Epithelial cell of esophagus (primary cell): ENCODE measurements at places on chromosomes 7 and 10.

GRCh38 chr7:50088463-50089129 is 4.5 kb downstream of the ZPBP start:
- peak; percentile 16 for DNase-seq

DNA sequence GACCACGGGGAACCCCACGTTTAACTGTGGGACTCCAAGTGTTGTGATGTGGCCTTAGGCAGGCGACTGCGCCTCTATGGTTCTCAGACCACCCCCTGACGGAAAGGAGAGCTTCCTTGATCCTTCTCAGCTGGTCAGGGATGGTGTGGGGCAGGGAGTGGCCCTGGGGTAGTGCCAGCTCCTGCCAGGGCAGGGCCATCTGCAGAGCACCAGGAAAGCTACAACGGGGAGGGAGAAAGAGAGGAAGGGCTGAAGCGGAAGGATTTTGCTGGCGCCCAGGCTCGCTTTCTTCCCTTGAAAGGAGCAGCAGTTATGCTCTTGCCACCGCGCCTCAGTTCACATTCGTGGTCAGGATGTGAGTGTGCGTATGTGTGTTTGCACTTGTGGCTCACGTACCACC is 74.9 kb upstream of the PCBD1 start:
- no peak for DNase-seq

DNA sequence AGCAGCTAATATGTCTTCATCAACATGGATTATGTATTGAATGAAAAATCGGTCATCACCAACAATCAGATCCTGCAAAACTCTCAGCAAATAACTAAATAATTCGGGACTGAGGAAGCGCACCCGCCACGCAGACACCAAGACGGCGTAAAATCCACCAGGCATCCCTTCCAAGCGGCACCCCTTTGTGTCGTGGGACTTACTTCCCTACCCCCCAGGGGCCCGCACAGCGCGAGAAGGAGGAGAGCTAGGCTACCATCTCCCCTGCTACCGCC is 721 bp downstream of the ARL3 start:
- no peak for DNase-seq

DNA sequence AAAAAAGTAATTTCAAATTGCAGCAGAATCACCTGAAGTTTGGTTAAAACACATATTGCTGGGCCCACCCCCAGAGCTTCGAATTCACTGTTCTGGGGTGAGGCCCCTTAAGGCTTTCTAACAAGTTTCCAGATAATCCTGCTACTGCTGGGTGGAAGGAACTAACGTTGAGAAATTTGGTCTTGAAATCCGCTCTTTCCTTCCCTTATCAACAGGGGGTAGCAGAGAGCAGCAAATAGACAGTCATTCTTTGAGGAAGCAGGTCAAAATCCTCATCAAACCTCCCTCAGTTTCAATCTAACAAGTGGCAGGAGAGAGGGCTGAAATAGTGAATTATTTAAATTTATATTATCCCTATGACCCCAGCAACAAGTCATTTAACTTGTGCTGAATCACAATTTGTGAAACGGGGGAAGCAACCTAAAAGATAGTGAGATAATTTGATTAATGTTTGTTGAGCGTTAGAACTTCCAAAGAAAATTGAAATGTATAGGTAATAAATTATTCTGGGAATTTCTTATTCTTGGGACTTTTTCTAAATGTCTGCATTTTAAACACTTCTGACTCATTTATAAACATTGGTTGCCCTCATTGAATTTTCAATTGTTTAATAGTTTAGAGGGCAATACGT is 21.7 kb upstream of the MALSU1 start:
- peak; percentile 76 for DNase-seq

GRCh38 chr7:87934699-87935383 is 790 bp downstream of the ADAM22 start:
- DNase-seq, result no peak

DNA sequence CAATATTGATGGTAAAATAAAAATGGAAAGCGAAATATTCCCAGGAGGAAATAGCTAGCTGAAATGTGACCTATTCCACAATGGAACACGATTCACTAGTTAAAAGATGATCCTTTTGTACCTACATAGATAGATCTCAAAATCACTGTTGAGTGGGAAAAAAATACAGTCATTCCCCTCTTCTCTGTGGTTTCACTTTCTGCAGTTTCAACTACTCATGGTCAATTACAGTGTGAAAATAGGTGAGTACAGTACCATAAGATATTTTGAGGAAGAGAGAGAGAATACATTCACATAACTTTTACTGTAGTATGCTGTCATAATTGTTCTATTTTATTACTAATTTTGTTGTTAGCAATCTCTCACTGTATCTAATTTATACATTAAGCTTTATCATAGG is 56.0 kb upstream of the COL13A1 start:
- DNase-seq, result no peak

DNA sequence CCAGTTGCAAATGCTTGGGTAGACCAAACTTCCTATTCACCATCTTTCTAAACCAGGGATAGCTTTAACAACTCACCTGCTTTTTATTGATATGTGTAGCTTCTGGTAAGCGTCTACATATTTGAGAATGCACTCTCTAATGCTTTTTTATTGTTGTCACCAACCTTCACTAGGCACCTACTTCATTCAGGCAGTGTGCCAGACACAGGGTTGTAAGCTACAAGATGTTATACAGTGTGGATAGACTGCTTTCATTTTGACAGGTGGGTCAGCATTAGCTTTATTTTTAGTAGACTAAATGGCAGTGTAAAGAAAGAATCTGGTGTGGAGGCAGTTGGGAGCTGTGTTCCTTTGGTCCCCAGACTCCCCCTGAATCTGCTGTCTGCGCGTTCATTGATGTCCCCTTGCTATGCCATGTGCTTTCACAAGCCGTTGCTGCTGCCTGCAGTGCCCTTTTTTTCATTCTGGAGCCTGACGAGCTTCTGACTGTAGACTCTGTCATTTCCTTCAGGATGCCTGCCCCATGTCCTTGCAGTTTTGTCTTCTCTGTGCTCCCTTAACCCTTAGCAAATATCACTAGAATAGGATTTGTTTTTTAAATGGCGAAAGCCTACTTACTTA is 32.1 kb downstream of the NRF1 start:
- DNase-seq, result no peak

GRCh38 chr10:52447931-52448353 is 133.9 kb downstream of the DKK1 start:
- peak; percentile 43 for DNase-seq

GRCh38 chr7:107232568-107233090 is 63.8 kb downstream of the HBP1 start:
- DNase-seq, result no peak

DNA sequence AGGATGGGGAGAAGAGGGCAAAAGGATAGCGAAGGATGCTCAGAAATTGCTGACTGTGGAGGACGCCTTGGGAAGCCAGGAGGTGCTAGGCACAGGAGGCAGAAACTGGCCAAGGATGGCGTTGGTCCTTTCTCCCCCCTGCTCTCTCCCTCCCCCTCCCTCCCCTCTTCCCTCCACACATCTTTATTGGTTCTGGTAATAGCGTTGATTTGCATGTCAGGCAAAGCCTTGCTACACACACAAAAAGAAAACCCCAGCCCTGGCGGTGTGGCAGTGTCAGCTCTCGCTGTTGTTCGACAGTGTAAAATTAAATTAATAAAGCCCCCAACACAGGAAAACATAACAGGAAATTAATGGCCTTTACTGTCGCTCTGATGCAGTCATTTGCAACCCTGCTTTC is 47.2 kb downstream of the PAX2 start:
- no peak for DNase-seq

DNA sequence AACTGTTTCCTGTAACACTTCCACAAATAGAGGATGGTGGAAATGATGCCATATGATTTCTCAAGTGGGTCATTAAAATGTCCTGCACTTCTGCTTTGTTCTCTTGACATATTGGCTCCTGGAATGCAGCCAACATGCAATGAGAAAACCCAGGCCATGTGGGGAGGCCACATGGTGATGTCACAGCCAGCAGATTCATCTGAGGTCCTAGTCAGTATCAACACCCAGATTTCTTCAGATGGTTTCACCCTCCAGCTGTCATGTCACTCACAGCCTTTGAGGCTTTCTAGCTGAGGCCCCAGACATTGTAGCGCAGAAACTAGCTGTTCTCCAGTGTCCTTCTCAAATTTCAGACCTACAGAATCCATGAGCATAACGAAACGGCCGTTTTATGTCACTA is 102.3 kb upstream of the NUPR2 start:
- no peak for DNase-seq

- no peak for DNase-seq
Measured at GRCh38 chr7:41197769-41198168, 505.1 kb downstream of the INHBA start.

- DNase-seq, result no peak
Measured at GRCh38 chr10:128245026-128245425, 118.8 kb upstream of the MKI67 start.

DNA sequence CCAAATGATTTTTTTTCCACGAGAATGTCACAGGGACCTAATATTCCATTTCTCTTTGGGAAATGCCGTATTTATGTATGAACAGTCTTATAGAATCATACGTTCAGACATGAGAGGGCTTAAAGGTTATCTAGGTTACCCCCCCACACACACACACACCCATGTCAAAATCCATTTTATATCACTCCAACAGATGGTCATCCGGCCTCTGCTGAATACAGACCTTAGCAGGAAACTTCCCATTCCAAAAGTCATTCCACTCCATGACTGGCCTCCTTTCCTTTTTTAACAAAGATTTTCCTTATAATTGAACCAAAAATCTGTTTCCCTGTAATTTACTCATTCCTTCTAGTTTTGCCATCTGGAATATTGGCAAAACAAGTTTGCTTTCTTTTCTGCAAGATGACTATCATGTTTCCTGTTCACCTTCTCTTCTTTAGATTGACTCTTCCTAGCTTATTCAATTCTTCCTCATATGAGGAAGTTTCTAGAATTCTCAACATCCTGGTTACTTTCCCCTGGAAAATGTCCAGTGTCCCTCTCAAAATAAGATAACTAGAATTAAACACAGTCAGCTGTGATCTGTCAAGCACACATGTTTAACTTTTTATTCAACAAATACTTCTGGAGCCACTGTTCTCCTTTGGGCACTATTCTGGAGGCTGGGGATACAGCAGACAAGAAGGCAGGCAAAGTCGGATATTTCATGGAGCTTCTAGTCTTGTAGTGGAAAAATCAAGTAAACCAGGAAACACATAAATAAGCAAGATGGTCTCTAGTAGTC is 276.5 kb upstream of the LRGUK start:
- DNase-seq, result no peak

DNA sequence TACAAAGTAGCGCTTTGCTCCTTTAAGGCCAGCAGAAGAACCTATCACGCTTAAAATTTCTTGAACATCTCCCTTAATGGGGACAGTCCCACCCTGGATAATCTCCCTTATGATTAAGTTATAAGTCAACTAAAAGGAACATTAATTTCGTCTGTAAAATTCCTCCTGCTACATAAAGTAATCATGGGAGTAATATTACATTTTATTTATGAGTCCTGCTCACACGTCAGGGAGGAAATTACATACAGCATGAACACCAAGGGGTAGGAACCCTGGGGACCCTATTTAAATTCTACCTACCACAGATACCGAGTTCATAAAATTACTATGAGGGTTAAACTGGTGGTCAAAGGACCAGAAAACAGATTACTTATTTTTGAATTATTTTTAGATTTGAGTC is 926.6 kb upstream of the MBL2 start:
- no peak for DNase-seq

- no peak for DNase-seq
Measured at GRCh38 chr10:79142064-79142491, 73.3 kb downstream of the ZMIZ1 start.

GRCh38 chr7:29871787-29872398 is 65.6 kb downstream of the WIPF3 start:
- no peak for DNase-seq

- DNase-seq, result no peak
Measured at GRCh38 chr10:120437541-120437940, 19.5 kb upstream of the PLPP4 start.

DNA sequence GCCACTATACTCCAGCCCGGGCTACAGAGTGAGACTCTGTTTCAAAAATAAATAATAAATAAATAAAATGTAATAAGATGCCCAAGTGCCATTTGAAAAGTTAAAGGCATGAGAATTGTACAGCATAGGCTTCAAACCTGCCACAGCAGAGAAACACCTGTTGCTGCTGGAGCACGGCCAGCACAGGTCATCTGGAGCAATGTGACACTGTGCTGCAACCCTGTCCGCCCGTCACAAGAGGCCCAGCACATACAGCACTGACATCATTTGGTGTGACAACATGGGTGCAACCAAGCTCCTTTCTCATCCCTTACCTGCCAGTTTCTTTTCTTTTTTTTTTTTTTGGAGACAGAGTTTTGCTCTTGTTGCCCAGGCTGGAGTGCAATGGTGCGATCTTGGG is 1.3 kb downstream of the RFC2 start:
- no peak for DNase-seq

DNA sequence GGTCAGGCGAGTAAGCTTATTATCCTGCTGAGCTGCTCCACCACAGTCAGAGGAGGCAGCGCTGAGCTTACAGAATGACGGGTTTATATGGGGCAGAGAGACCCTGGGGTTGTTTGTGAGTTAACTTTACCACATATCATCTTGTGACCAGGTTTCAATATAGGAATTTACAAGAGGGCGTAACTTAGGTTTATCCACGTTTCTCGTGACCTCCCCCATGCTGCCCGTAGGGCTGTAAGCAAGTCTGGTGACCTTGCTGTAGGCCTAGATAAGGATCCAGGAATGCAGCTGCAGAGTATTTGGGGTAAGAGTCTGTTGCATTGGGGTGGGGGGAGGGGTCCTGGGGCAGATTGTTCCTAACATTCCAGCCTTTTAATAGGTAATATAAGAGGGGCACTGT is 24.6 kb downstream of the SCIN start:
- DNase-seq, result no peak

- DNase-seq, result peak; percentile 87
Measured at GRCh38 chr7:66140924-66141323, 26.3 kb downstream of the CRCP start.

- DNase-seq, result no peak
Measured at GRCh38 chr10:83625831-83626360, 513.4 kb upstream of the GHITM start.

GRCh38 chr10:33539116-33539515 is 204.6 kb upstream of the NRP1 start:
- no peak for DNase-seq

GRCh38 chr7:142454862-142455261 is 197.0 kb upstream of the PRSS58 start:
- DNase-seq, result no peak

GRCh38 chr10:43071865-43072650 is 4.8 kb upstream of the RET start:
- DNase-seq, result no peak

- peak; percentile 40 for DNase-seq
Measured at GRCh38 chr7:148987751-148988512, 40.4 kb downstream of the PDIA4 start.
